ENCODE measurements at places on chromosomes 5 and 9. TPM values are rescaled to one million over a fixed set of nuclear protein-coding genes. Genes with fewer than 3 reads are reported as not detected.

GRCh38 chr9:107378006-107378405 lies 94.9 kb downstream of the RAD23B start:
- H3K36me3 ChIP-seq: no peaks in the 10 kb centered on the region
- H3K4me3 ChIP-seq: no peak overlapping the region
- no peaks in the 10 kb centered on the region for H3K4me1 ChIP-seq
- H3K27me3 ChIP-seq: no peaks in the 10 kb centered on the region

- no peak for DNase-seq
- H3K36me3 ChIP-seq: no peaks in the 10 kb centered on the region
- H3K4me3 ChIP-seq: no peak overlapping the region
- no peaks in the 10 kb centered on the region for H3K27me3 ChIP-seq
- no peaks in the 10 kb centered on the region for H3K4me1 ChIP-seq
Observed at GRCh38 chr9:134498814-134499166, 142.8 kb upstream of the COL5A1 start.

DNA sequence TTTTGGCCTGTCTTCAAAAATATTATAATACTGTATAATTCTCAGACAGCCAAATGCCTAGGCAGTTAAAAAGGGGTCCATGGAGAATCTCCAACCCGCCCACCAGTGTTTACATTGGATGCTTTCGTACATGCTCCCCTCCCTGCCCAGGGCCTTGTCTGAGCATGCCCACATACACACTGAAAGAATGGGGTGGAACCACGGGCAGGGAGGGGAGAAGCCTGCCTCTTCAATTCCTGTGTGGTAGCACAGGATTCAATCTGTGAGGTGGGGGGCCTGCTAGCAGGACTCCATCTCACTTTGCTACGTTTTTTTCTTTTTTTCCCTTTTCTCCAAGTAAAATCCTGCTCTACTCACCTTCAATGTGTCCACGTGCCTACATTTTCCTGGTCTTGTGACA lies 314.7 kb upstream of the GRAMD2B start:
- H3K4me3 ChIP-seq: no peak overlapping the region
- no peaks in the 10 kb centered on the region for H3K36me3 ChIP-seq
- no peak for DNase-seq
- no peaks in the 10 kb centered on the region for H3K27me3 ChIP-seq

GRCh38 chr9:136239983-136240330 lies 5.7 kb downstream of the QSOX2 start:
- no peak overlapping the region for H3K27ac ChIP-seq
- H3K27me3 ChIP-seq: no peaks in the 10 kb centered on the region
- H3K4me3 ChIP-seq: no peak overlapping the region
- no peak for DNase-seq

DNA sequence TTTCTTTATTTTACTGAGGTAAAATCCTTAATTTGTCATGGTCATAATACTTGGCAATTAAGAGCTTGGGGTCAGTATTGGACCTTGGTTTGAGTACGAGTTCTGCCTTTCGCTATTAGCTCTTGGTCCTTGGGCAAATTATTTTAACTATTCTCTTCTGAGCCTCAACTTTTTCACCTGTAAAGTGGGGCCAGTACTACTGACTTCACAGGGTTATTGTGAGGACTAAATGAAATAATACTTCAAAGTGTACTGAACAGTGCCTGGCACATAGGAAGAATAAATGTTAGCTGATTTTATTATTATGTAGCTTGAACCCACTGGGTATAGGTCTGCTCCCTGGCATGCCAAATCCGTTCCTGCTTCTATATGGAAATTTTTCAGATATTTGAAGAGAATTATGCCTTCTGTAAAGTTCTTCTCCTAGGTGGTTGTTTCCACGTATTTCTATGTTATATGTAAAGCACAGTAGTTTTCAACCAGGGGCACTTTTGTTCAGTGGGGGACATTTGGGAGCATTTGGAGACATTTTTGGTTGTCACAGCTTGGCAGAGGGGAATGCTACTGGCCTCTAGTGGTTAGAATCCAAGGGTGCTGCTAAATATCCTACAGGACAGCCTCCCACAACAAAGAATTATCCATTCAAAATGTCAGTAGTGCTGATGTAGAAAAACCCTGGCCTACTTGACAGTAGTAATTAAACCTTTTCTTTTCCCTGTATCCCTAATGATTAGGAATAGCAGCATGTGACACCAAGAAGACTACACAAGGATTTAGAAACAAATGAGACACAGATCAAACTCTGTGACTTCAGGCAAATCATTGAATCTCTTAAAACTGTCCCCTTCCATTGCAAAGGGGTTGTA lies 4.5 kb downstream of the RCL1 start:
- no peak overlapping the region for H3K4me3 ChIP-seq
- H3K27me3 ChIP-seq: no peaks in the 10 kb centered on the region
- DNase-seq: peak; percentile 52
- peaks cover 14% of the 10 kb centered on the region for H3K4me1 ChIP-seq
- H3K27ac ChIP-seq: no peak overlapping the region

DNA sequence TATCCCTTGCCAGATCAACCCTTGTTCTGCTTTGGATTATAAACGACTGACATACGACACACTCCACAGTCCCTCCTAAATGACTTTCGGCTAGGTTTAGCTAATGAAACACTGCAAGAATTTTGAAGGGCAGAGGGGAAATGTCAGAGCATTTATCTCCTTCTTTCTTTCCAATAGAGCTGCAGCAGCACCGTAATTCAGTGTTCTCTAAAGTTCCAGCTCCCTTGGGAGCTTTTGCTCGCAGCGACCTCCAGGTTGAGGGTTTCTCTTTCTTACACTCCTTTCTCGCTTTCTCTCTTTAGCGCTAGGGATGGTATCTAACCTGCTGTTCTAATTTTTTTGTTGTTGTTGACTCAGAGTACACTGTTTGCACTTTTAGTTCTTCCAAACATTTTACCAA lies 467.1 kb upstream of the ST8SIA4 start:
- H3K27me3 ChIP-seq: no peaks in the 10 kb centered on the region
- H3K36me3 ChIP-seq: no peaks in the 10 kb centered on the region
- H3K27ac ChIP-seq: no peak overlapping the region
- H3K4me1 ChIP-seq: no peaks in the 10 kb centered on the region
- no peak for DNase-seq

DNA sequence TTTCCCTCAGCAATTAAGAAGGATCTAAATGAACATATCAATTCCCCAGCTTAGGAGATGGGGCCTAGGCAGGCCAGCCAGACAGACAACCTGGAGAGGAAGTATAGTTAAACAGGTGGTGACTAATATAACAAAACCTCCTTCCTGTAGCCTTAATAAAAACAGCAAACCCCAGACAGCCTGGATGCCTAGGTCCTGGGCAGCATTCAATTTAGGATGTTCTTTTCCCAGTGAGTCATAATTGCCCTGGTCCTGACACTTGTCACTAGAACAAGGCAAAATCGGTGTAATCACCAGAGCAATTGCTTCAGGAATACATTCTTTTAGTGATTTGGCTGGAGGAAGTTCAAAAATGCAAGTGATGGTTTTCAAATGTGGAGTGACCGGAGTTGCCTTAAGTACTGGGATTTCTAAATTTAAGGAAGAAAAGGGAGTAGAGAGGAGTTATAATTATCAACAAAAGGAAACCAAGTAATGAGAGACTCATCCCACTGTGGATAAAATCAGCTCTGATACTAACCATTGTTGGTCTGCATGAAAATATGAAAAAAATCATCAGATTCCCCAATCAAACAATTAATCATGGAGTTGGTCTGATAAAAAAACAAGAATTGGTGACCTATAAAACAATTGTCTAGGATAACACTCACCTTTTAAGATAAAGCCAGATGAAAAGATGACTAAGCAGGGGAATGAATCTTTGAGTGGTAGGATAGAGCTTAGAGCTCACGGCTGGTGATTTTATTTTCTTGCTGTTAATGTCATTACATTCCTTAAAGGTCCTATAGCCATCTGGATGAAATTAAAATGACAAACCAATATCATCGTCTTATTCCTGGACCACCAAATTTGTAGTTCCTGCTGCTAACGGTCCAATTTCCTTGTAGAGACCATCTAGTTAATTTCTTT lies 39.0 kb upstream of the TARS1 start:
- no peaks in the 10 kb centered on the region for H3K4me1 ChIP-seq
- no peak overlapping the region for H3K4me3 ChIP-seq
- no peaks in the 10 kb centered on the region for H3K36me3 ChIP-seq

DNA sequence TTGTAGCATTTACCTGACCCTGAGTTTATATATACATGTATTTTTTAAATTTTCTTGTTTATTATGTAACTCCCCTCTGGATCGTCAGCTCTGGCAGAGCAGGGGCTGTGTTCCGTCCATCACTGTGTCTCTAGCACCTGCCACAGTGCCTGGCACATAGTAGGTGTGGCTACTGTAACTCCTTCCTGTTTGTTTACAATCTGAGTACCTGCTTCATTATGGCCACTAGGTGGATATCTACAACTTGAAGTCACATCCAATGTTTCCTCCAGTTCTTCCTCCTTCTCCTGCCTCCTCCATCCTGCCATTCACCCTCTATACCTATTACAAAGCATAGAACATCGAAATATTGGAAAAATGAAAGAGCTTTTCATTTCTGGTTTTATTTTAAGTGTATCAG lies 14.2 kb upstream of the PPP1R2B start:
- H3K4me1 ChIP-seq: peaks cover 4% of the 10 kb centered on the region
- H3K27me3 ChIP-seq: no peaks in the 10 kb centered on the region
- no peak overlapping the region for H3K27ac ChIP-seq
- no peak overlapping the region for H3K4me3 ChIP-seq

GRCh38 chr9:105062222-105062855 lies 134.4 kb upstream of the ABCA1 start:
- no peaks in the 10 kb centered on the region for H3K36me3 ChIP-seq
- no peaks in the 10 kb centered on the region for H3K27me3 ChIP-seq
- DNase-seq: no peak
- no peak overlapping the region for H3K4me3 ChIP-seq
- peaks cover 19% of the 10 kb centered on the region for H3K4me1 ChIP-seq

DNA sequence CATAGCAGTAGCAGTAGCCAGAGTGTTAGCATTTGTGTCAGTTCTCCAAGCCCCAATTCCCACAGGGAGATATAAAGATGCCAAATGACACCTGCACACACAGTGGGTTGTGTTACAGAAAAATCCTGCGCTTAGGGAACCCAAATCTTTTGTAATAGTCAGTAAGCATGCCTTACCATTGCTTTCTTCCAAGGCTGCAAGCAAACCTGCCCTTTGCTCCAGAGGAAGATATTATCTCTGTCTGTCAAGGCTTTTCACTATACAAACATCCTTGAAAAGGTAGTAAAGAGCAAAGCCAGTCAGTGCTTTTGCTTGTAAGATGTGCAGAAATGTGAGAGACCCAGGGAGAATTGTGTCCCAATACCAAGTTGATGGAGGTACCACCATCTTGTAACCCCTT lies 2.9 kb downstream of the ANKDD1B start:
- H3K36me3 ChIP-seq: no peaks in the 10 kb centered on the region
- no peak overlapping the region for H3K4me3 ChIP-seq
- peaks cover 9% of the 10 kb centered on the region for H3K4me1 ChIP-seq
- DNase-seq: no peak

The GLRA1 gene
- not detected for total RNA-seq

The ADGRD2 gene
- not detected for total RNA-seq

The PPWD1 gene
- 91.3 TPM for total RNA-seq

The HACD4 gene
- total RNA-seq: 14.4 TPM

The AMBP gene
- not detected for total RNA-seq

The ARL14EPL gene
- total RNA-seq: not detected

The TMED9 gene
- total RNA-seq: 91.2 TPM

The ITK gene
- 186 TPM for total RNA-seq
